ENCODE measurements at places on chromosomes 5 and 9.

DNA sequence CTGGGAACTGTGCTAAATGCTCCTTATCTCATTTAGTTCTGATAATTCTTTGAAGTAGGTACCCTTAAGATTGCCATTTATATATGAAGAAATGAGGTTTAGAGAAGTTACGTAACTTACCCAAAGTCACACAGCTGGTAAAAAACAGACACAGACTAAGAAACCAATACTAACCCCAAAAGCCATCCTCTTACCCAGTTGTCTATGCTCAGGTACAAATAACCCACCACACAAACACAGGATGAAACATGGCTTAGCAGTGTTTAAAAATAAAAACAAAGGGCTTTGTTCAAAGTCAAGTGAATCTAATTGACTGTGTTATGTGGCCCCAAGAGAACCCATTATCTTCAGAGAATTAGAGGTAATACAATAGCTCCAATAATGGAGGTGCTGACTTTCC, 37.0 kb upstream of the IL7R start:
- no peak for DNase-seq

GRCh38 chr5:42499016-42499415, 75.8 kb downstream of the GHR start:
- no peak for DNase-seq

- DNase-seq = no peak
These were observed 21.9 kb downstream of the CRHBP start for GRCh38 chr5:76974785-76975184.

DNA sequence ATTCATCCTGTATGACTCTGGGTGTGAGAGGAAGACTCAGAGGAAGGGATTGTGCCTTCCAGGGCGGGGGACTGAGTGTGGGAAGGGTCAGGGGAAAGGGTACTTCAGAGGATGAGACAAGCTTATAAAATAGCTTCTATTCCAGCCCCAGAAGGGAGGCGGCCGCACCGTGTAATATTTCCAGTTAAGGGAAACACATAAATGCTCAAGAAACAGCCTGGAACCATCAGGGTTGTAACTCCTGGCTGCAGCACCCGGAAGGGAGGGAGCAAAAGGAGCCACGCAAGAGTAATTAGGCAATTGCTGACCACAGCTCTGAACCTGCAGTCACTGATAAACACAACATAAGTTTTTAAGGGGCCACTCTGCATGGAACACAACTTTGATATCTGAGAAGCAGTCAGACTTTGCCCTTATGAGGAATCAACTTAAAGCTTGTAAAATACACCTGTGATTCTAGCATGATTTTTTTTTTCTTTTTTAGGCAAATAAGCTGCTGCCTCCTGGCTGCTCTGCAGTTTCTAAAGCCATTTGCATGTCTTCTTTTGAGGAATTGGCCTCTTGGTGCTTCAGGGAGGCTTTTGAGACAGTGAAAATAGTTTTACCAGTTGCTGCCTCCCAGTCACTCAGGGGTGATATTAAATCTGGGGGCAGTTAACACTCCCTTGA, 382.7 kb downstream of the ENC1 start:
- DNase-seq = peak; percentile 94

DNA sequence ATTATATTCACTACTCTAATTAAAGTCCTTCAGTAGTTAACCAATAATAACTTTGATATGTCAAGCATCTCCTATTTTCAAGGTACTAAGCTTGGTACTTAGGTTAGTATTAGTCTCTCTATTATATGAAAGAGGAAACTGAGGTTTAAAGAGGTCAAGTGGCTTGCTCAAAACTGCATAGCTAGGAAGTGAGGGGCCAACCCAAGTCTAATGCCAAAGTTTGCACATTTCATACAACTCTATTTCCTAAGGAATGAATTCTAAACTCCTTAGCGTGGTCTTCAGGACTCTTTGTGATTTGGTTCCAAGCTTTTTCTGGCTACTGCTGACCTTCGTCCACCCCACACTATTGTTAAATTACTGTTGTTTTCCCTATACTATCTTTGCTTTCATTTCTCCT, 9.9 kb upstream of the SHOC1 start:
- no peak for DNase-seq

- DNase-seq = no peak
These were observed 104.2 kb upstream of the ELL2 start for GRCh38 chr5:96065685-96066385.

DNA sequence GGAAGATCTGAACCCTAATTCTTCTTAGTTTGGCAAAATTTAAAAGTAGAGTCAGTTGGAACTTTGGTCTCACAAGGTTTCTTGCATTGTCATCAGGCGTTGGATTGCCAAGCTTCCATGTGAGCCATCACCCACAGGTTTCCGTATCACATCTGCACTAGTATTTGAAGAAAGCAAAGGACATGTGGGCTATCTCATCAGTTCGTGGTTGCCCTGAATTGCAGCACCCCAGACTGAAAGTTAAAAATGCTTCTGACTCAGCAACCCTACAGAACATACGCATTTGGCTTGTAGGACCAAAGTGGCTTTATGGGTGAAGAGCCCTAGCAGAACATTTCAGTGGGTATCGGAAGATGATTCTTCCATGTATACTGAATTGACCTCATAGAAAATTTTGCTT, 358.0 kb downstream of the ENC1 start:
- no peak for DNase-seq

DNA sequence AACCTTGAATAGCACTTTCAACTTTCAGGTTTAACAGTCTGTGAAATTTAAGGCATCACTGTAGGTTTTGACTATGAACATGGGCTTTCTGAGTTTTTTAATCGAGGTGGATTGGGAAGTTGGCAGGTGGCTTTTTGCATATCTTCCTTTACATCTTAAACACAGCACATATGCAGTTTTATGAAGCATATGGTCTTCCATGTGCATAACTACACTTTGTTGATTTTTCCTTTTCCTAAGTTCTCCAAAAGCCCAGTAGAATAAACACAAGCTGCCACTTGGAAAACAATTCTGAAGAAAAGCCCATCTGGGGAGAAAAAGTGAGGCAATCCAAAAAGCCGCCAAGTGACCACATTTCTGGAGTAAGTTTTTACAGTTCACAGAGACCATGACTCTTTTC, 236.5 kb upstream of the IL12B start:
- DNase-seq = no peak

- no peak for DNase-seq
These were observed 352.7 kb downstream of the SPOCK1 start for GRCh38 chr5:137146402-137146890.

- no peak for DNase-seq
These were observed 11.5 kb downstream of the UIMC1 start for GRCh38 chr5:176995122-176995490.

DNA sequence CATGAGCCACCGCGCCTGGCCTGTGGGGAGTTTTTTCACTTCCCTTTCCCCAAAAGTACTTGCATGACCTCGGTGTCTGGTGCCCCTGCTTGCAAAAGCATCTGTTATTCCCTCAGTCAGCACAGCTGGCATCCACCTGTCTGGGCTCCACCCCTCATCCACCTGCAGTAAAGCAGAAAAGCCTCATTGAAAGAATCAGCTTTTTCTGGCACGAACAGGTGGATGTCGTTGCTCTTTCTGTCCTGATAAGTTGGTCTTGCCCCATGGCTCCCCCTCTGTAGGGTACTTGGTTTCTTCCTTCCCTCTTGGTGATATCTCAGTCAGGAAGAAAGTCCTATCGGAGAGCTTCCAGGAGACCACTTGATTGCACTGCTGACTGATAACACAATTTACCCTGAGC, 37.4 kb downstream of the WWC1 start:
- peak; percentile 35 for DNase-seq
